GM19239 (cell line): ENCODE measurements at places on chromosomes 1 and 21.

DNA sequence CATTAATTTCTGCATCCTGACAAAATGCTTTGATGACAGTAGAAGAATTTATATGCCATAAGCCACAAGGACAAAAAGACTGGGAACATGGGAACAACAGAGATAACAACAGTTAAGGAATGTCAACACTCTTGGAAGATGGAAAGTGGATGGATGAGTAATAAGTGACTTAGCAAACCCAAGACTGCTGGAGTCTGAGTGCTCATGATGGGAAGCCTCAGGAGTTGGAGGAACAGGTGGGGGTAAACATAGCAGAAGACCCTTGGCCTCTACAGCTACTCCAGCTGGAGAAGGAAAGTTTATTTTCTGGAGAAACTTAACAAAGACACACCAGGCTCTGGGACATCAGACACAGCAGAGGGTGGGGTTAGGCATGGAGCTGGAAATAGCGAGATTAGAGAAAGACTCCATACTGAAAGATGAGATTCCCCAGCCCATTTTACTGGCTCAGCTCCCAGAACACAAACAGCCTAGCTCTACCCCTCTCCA, 13.6 kb downstream of the G0S2 start:
- DNase-seq = no peak

- no peak for DNase-seq
Observed at GRCh38 chr1:204219971-204220616, 6.3 kb upstream of the GOLT1A start.

DNA sequence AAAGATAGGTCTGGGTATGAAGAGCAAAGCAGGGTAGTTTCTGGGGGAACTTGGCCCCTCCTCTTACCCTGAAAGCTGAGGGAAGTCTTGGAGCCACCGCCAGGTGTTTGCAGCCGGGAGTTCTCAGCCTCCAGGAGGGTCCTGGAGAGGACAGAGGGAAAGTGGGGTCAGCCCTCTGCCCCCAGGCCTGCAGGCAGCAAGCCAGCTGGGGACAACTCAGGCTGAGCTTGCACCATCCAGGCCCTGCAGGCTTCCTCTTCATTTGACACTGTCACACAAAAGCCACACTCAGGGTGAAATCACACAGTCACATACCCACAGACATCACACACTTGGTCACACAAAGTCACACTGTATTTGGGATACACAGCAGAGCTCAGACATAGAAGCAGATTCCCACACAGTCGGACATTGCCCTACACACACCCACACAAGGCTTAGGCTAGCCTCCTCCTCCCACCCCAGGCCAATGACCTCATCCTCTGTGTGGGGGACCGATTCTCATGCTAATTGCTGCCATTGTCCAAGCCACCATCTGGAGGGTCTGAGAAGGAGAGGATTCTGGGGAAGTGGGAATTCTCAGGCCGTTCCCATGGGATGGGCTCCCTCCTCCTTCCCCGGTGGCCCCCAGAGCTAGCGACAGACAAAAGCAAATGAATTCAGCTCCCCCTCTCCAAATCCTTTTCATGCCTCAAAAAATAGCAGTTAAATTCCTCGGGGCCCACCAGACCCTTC, 3.7 kb downstream of the NES start:
- DNase-seq = no peak

GRCh38 chr1:163796394-163796821, 474.7 kb downstream of the NUF2 start:
- DNase-seq = no peak

- peak; percentile 91 for DNase-seq
Observed at GRCh38 chr1:47710329-47711071, 272.7 kb downstream of the FOXD2 start.

DNA sequence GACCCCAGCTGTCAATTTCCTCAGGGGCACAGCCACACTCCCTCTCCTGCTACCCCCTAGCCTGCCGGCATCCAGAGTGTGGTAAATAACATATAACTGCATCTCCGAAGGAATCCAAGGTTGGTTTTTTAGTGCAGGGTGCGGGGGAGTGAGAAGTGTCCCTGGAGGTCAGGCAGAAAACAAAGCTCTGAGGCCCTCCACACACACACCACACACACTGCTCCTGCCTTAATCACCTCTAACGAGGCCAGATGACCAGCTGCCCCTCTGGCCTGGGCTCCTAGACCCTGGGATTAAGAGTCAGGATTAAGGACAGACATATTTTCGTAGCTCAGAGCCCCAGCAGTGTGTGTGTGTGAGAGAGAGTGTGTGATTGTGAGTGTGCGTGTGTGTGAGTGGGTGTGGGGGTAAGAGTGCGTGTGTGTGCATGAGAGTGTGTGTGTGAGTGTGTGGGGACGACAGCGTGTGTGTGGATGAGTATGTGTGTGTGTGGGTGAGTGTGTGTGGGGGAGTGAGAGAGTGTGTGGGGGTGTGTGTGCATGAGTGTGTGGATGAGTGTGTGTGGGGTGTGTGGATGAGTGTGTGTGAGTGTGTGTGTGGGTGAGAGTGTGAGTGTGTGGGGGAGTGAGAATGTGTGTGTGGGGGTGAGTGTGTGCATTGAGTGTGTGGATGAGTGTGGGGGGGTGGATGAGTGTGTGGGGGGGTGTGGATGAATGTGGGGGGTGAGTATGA, 14.6 kb downstream of the SDC3 start:
- no peak for DNase-seq

DNA sequence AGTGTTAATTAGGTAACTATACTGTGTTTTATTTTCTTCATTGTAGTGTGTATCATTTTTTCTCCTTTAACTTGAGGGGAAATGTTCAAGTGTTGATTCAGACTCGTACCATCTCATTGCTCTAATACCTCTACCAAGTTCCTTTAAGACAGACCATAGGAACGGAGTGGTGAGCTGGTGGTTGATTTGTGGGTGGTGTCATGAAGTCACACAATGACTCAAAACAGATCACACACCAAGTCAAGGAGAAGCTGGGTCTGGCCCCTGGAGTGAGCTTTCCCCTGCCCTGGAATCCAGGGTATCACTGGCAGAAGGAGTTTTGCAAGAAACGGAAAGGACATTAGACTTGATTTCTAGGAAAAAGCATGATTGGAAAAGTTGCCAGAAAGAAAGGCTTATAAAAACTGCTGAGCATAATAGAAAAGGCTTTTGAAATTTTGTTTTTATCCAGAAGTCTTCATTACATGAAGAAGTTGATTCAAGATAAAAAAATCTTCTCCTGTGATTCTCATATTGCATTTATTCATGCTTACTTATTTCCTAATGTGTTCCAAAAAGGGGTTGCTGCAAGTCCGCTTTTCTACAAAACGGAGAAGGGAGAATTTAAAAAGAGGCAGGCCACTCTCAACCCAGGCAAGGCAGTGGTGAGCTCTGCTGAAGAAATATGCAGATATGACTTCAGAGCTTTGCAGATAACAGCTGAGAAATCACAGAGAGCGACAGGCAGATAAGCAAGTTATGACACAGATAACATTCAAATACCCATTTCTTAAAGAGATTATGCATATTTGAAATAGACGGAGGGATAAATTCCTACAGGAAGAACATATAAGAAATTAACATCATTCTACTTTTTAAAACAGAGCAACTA, 79.7 kb downstream of the TBX19 start:
- no peak for DNase-seq

DNA sequence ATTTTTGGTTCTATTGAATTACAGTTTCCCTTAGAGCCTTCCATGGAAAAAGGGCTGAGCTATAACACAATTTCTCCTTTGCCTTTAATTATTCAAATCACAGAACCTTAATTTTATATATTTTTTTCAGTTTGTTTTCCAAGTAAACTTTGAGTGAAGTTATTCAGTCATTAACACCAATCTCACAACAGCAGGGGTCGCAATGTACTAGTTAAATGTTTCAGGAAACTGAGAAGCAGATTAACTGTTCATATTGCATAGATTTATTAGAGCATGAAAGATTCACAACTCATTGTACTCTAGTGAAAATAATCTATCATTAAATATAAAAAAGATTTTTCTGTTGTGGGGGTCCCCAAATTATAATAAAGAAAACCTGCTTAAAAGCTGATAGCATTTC, 64.1 kb downstream of the KIFAP3 start:
- no peak for DNase-seq

DNA sequence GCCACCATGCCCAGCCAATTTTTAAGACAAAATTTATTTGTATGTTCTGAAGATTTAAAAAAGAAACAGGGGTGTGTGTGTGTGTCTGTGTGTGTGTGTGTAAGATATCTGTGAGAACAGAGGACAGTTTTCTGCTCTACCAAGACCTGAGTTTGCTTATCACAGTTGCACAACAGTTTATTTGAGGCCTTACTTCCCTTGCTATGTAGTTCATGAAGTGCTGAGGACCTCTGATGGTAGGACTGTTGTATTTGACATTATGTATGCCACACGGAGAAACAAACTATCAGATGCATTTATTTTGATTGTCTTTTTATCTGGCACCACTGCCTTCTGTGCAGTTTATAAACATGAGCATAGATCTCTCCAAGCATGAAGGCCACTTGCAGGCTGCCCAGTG, 355.2 kb downstream of the PBX1 start:
- no peak for DNase-seq

GRCh38 chr1:67589519-67590233, 95.3 kb upstream of the GADD45A start:
- no peak for DNase-seq

GRCh38 chr1:119279456-119280381, 88.9 kb upstream of the HAO2 start:
- no peak for DNase-seq

DNA sequence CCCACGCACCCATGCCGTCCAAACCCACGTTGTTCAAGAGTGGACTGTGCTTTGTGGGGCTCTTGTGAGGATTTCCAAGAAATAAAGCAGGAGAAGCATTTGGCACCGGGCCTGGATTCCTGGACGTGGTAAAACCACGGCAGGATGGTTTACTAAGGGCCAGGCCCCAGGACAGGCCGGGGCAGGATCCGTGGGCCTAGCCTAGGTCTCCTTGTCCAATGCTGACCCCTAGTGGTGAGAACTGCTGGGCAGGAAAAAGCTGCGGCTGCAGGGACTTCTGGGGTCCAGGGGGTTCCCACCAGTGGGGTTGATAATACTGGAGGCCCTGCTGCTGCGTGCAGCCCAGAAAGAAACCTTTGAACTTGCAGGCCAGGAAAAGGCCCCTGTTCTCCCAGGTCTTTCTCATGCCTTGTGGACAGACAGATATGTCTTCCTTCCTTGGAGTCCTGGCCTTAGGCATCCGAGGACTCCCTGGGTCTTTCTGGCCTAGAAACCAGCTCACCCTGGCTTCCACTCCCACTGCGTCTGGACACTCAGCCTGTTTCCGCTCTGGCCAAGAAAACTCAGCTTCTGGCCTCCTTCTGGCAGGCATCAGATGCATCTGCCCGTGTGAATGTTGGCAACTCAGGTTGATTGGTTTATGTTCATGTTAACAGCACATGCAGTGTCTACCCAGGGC, 106.9 kb upstream of the TMEM51 start:
- DNase-seq = peak; percentile 77
